ENCODE measurements at places on chromosomes 11 and 22. TPM values are rescaled to one million over a fixed set of nuclear protein-coding genes. Genes with fewer than 3 reads are reported as not detected.

MMP1 gene
- total RNA-seq, result 6.5 TPM

NAV2 gene
- 54.2 TPM for total RNA-seq

NPAS4 gene
- 0.77 TPM for total RNA-seq

OR4A16 gene
- total RNA-seq, result not detected

APOL6 gene
- total RNA-seq, result 13.4 TPM

CDCA5 gene
- 18.7 TPM for total RNA-seq
